ENCODE measurements at places on chromosomes 11 and 22. TPM values are rescaled to one million over a fixed set of nuclear protein-coding genes. Genes with fewer than 3 reads are reported as not detected.

GRCh38 chr11:5137014-5137413, 1.1 kb downstream of the OR52A5 start:
- no peak overlapping the region for H3K4me3 ChIP-seq
- no peaks in the 10 kb centered on the region for H3K4me1 ChIP-seq
- no peaks in the 10 kb centered on the region for H3K36me3 ChIP-seq
- no peak overlapping the region for H3K27ac ChIP-seq
- H3K27me3 ChIP-seq: no peaks in the 10 kb centered on the region

GRCh38 chr22:42752912-42753311, 32.2 kb upstream of the A4GALT start:
- no peak overlapping the region for H3K4me3 ChIP-seq
- H3K4me1 ChIP-seq: peaks cover 5% of the 10 kb centered on the region
- no peaks in the 10 kb centered on the region for H3K36me3 ChIP-seq
- DNase-seq: no peak

GRCh38 chr11:83195143-83195466, 1.6 kb downstream of the ANKRD42 start:
- H3K36me3 ChIP-seq: peaks cover 2% of the 10 kb centered on the region
- H3K27me3 ChIP-seq: no peaks in the 10 kb centered on the region
- peaks cover 7% of the 10 kb centered on the region for H3K4me1 ChIP-seq

DNA sequence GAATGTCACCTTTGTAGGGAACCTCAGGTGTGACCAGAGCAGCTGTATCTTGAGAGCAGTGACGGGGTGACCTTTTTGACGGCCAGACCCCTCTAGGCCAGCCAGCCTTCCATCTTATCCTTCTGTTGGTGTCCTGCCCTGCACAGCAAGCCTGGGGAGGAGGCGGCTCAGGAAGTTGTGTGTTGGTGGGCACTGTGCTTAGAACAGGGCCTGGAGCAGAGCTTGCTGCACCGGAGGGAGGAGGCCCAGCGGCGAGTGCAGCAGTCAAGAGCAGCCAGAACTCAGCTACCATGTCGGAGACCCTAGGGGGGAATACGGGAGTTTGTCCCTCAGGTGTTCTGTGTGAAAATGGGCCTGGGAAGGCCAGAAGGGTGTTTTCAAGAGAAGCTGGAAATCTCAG, 129.4 kb downstream of the OSBP2 start:
- no peak overlapping the region for H3K27ac ChIP-seq
- no peaks in the 10 kb centered on the region for H3K36me3 ChIP-seq
- no peak for DNase-seq
- no peak overlapping the region for H3K4me3 ChIP-seq
- H3K4me1 ChIP-seq: peaks cover 8% of the 10 kb centered on the region
- no peaks in the 10 kb centered on the region for H3K27me3 ChIP-seq

DNA sequence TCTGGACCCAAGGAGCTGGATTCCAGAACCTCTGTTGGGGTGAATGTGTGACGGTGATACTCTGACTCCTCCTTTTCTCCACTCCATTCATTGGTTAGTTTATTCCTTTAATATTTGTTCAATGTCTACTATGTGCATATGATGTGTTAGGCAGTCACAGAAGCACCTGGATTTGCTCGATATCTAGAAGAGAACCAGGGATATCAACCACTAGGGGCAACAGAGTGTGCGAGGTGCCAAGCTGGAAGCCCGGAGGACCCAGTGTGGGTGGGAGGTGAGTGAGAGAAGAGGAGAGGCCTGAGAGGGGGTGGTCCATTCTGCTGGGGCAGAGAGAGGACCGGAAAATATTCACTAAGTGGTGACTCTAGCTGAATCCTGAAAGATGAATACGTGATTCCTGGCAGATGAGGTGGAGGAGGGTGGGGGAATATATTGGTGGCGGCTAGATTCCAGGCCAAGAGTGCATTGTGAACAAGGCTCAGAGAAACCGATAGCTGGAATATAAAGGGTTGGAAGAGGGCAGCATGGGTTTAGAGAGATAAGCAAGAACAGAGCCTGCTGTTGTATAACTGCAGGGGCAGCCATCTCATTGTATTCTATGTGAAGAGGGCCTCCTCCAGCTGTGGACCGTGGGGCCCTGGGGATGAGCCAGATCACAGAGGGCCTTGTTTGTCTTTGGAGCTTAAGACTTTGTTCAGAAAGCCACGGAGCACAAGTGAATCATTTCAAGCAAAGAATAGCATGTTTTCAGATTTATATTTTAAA, 6.9 kb upstream of the TIMP3 start:
- no peaks in the 10 kb centered on the region for H3K36me3 ChIP-seq
- DNase-seq: no peak
- H3K27me3 ChIP-seq: no peaks in the 10 kb centered on the region

GRCh38 chr11:30143098-30143705, 87.6 kb upstream of the FSHB start:
- H3K36me3 ChIP-seq: no peaks in the 10 kb centered on the region
- no peaks in the 10 kb centered on the region for H3K27me3 ChIP-seq
- no peaks in the 10 kb centered on the region for H3K4me1 ChIP-seq
- no peak overlapping the region for H3K27ac ChIP-seq
- H3K4me3 ChIP-seq: no peak overlapping the region

GRCh38 chr11:877565-877964, 33.0 kb downstream of the CHID1 start:
- peaks cover 1% of the 10 kb centered on the region for H3K36me3 ChIP-seq
- H3K4me3 ChIP-seq: no peak overlapping the region
- H3K27ac ChIP-seq: no peak overlapping the region
- no peaks in the 10 kb centered on the region for H3K27me3 ChIP-seq

GRCh38 chr22:42928969-42929837, 72.1 kb upstream of the ARFGAP3 start:
- H3K27me3 ChIP-seq: no peaks in the 10 kb centered on the region
- no peaks in the 10 kb centered on the region for H3K36me3 ChIP-seq
- H3K4me1 ChIP-seq: peaks cover 33% of the 10 kb centered on the region
- DNase-seq: peak; percentile 29
- no peak overlapping the region for H3K4me3 ChIP-seq

- no peaks in the 10 kb centered on the region for H3K36me3 ChIP-seq
- H3K4me1 ChIP-seq: peaks cover 24% of the 10 kb centered on the region
- no peak overlapping the region for H3K4me3 ChIP-seq
- DNase-seq: peak; percentile 89
Measured at GRCh38 chr11:69427337-69427736, 54.1 kb upstream of the LINC01488 start.

DNA sequence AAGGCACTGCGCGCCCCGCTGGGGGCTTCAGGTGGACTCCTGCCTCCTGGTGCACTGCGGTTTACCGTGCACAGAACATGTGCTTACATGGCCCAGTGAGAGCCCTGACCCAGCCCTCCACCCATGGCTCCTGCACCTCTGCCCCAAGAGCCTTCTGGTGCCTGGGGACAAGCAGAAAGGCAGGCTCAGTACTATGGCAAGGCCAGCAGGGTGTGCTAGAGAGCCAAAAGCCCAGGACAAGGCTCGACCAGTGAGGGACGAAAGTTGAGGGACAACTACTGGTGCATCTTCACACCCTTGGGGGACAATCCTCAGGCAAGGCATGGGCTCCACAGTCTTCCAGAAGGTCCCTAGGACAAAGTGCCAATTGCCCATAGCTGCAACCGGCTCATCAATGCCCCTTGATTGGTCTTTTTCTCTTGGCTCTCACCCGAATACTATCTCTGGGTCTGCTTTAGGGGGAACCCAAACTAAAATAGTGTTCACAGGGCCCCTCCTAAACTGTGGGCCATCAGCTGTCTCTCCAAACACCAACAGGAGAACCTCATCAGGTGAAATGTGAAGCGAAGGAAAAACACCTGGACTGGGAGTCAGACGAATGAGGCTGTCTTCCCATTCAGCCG, 13.5 kb downstream of the PGA5 start:
- H3K4me3 ChIP-seq: no peak overlapping the region
- no peaks in the 10 kb centered on the region for H3K36me3 ChIP-seq
- no peak overlapping the region for H3K27ac ChIP-seq
- no peaks in the 10 kb centered on the region for H3K4me1 ChIP-seq
- DNase-seq: peak; percentile 69

DNA sequence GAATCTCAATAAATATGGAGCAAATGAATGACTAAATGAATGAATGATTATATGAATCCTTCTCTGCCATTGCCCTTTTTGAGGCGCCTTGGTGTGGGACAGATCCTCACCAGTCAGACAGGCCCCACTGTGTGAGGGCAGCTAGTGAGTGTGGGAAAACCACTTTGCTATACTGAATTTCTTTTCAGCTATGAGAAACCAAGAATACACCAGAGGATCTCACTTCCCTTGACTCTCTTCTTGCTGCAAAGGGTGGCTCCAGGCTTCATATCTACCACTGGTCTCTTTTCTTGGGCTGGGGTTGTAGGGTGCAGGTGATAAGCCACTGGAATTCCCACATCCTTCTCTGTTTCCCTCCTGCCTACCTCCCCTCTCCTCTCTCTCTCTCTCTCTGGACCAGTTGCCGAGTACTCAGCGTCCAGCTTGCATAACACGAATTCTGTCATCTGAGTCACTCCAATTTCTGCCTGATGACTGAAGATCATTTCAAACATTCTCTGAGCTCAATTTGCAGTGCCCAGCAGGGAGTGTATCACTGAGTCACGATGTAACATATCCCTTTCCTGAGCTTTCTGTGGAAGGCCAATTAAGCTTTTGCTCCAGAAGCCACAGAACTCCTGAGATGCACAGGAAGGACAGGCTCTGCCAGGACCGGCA, 304.3 kb upstream of the NCAM1 start:
- DNase-seq: no peak
- peaks cover 2% of the 10 kb centered on the region for H3K27me3 ChIP-seq
- no peaks in the 10 kb centered on the region for H3K36me3 ChIP-seq
- no peak overlapping the region for H3K4me3 ChIP-seq

DNA sequence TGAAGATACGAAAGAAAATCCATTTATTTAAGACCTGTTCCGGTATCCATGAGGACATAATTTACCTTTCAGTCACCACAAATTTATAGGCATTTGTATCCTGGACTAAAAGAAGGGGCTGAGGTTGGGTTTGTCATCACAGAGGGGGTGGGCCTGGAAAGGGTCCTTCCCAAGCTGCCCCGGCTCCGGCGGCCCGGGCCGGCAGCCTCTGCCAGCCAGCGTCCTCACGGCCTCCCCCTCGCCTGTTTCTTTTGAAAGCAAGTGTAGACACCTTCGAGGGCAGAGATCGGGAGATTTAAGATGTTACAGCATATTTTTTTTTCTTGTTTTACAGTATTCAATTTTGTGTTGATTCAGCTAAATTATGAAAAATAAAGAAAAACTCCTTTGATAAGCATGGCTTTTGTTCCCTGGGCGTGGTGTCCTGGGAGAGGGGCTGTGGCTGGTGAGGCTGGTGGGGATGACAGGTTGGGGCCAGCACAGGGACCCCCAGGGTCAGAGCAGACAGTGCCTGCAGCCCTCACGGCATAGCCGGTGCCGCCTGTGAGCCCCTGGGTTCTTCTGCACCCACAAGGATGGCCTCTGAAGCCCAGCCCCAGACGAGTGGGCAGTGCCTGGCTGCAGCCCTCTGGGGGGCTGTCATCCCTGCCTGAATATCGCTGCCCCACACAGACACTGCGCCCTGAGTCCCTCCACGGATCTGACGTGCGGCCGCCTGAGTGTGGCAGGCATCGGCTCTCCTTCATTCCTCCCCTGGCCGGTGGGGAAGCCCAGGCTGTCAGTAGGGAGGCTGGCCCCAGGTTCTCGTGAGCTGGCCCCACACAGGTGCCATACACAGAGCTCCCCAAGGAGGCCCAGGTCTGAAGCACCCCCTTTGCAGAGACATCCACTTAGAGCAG, 1075.9 kb downstream of the BRD1 start:
- no peak overlapping the region for H3K4me3 ChIP-seq
- no peak overlapping the region for H3K27ac ChIP-seq
- H3K4me1 ChIP-seq: no peaks in the 10 kb centered on the region
- no peak for DNase-seq
- H3K27me3 ChIP-seq: no peaks in the 10 kb centered on the region

DNA sequence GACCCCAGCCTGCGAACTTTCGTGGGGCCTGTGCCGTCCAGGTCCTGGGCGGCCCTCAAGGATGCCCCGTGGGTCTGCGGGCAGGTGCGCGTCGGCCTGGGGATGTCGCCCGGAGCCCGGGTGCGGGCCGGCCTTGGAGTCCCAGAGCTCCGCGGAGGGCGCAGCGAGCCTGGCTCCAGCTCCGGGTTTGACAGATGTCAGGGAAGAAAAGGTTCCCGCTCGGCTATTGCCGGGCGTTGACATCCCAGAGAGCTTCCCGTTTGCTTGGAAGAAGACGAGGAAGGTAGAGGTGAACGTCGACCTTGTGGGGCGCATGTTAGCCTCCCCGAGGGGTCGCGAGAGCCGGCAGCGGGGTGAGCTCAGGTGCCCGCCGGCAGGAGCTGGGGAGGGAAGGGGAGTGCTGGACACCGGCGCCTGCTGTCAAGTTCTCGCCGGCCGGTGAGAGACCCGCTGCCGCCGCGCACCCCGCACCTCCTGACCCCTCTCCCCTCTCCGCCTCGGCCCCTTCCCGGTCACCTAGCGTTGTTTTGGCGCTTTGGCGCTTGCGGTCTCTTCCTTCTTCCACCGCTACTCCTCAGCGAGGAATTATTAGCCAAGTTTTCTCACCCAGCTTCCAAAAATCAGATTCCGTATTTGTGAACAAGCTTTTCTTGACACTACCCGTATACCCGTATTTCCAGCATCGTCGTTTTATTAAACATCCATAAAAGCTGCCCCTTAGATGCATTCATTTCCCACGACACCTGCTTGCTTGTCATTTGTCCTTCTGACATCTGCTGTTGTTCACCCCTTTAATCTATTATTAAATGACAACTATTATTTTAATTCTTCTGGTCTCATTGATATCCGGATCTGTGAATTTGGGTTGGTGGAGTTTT, 1.3 kb downstream of the BMAL1 start:
- H3K36me3 ChIP-seq: no peaks in the 10 kb centered on the region
- H3K27me3 ChIP-seq: no peaks in the 10 kb centered on the region
- H3K27ac ChIP-seq: peak overlapping the region; percentile 41

DNA sequence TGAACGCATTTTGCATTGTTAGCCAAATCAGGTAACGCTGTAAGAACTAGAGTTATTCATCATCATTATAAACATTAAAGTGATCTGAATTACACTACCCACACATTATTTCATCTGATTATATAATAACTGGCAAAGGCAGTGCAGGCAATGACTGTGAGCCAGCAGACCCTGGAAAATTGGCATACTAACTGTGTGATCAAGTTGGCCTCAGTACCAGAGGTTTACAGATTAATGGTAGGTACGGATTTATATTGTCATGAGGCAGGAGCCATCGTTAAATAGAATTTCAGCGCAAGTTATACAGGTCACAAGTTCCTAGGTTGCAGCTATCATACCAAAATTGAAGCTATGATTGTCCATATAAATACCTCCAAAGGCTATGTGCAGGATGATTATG, 225.4 kb downstream of the CNTN5 start:
- no peak overlapping the region for H3K27ac ChIP-seq
- H3K4me3 ChIP-seq: no peak overlapping the region
- no peaks in the 10 kb centered on the region for H3K36me3 ChIP-seq
- no peak for DNase-seq
- H3K27me3 ChIP-seq: no peaks in the 10 kb centered on the region
- no peaks in the 10 kb centered on the region for H3K4me1 ChIP-seq

GRCh38 chr22:43300891-43301676, 42.1 kb downstream of the SCUBE1 start:
- no peak overlapping the region for H3K27ac ChIP-seq
- DNase-seq: no peak
- no peaks in the 10 kb centered on the region for H3K27me3 ChIP-seq
- H3K4me3 ChIP-seq: no peak overlapping the region
- H3K4me1 ChIP-seq: no peaks in the 10 kb centered on the region
- no peaks in the 10 kb centered on the region for H3K36me3 ChIP-seq

The YPEL4 gene
- 0.32 TPM for total RNA-seq

The POU2AF3 gene
- 8.6 TPM for total RNA-seq

The KDM4E gene
- total RNA-seq: not detected

The RIBC2 gene
- 11.5 TPM for total RNA-seq

The SPTBN2 gene
- 45.0 TPM for total RNA-seq

The TMEM121B gene
- 0.82 TPM for total RNA-seq

The CHEK2 gene
- total RNA-seq: 38.0 TPM

The OSM gene
- not detected for total RNA-seq
